ENCODE measurements at places on chromosomes 1 and 21.

DNA sequence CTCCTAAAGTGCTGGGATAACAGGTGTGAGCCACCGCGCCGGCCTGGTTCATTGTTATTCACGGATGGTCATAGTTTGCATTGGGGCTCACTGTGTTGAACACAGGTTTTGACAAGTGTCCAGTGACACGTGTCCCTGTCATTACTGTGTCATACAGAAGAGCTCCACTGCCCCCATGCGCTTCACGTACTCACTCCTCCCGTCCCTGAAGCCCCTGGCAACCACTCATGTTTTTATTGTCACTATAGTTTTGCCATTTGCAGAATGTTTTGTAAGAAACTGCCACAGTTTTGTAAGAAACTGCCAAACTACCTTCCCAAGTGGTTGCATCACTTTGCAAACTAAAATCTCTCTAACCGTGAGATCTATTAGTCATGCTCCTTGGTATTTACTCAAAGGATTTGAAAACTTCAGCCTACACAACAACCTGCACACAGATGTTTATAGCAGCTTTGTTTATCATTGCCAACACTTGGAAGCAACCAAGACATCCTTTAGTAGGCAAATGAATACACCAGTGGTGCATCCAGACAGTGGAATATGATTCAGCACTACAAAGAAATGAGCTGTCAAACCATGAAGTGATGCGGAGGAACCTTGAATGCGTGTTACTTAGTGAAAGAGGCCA is 163.2 kb upstream of the COL6A1 start:
- DNase-seq, result no peak

GRCh38 chr1:6123816-6124215 is 56.3 kb downstream of the CHD5 start:
- DNase-seq, result no peak

- no peak for DNase-seq
These were observed 13.9 kb downstream of the CXADR start for GRCh38 chr21:17526776-17527175.

- no peak for DNase-seq
These were observed 92.5 kb upstream of the IRF2BP2 start for GRCh38 chr1:234702342-234703000.

DNA sequence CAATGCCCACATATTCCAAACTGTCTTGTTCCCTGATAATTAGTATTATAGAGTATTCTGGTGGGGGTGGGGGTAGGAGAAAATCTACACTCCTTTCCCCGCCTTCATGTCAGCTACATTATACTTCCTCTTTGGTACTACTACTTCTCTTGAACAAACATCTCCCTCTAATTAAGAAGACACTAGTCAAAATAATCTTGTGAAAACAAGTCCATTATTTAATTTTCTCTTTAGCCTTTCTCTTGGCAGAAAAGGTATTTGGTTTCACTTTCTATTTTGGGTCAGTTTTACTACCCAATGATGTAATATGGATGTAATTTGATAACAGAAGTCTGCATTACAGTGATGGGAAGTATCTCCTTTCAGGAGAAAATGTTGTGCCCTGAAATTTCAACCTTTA is 22.5 kb downstream of the NTMT2 start:
- peak; percentile 18 for DNase-seq

DNA sequence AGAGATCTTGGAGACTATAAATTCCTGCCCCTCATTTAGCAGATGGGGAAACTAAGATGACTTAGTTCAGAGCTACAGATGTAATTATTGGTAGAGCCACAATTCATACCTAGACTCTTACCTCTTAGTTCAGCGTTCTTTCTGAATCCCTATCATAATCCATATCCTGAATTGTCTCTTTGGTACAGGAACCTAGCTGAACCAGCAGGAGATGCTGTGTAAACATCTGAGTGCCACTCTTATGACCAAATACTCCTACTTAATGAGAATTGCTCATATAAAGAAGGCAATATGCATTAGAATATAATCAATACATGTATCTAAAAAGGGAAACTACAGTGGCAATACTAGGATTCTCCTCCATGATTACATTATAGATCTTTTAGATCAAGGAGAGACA is 459.0 kb downstream of the SIPA1L2 start:
- no peak for DNase-seq

DNA sequence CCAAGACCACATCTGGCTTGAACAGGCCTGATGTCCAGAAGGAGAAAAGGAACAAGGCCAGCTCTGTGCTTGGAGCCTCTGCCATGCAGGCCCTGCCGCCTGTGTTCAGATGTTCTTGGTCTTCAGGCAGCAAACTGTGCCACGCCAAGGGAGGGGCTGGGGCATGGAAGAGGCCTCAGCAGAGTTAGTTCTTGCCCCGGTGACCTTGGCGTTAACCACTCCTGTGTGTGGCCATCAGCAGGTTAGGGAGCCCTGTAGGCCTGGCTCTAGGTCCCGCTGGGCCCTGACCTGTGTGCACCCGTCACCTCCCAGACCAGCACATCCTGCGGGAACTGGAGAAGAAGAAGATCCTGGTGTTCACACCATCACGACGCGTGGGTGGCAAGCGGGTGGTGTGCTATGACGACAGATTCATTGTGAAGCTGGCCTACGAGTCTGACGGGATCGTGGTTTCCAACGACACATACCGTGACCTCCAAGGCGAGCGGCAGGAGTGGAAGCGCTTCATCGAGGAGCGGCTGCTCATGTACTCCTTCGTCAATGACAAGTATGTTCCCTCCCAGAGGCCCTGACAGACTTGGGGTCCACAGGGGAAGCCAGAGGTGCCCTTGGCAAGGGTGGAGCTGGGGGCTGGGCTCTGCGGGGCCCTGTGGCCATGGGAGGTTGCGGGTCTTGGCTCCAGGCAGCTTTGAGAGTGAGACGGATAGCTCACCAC is 7.1 kb downstream of the ZC3H12A start:
- DNase-seq, result no peak

DNA sequence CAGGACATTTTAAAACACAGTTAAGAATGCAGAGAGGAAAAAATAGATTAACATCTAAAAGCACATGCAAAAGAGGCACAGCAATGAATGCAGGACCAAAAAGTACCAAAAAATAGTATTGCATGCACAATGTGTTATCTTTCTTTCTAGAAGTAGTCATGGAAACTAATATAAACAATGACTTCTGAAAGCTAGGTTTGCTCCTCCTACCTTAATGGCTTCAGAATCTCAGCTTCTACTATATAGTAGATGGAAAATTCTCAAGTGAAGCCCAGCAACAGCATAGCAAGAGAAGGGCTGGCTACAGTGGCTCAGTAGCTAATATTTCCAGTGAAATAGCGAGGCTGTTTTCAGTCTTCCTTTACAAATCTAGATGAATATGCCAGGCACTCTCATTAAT is 125.1 kb downstream of the CRB1 start:
- DNase-seq, result peak; percentile 10

GRCh38 chr21:36988536-36988935 is 18.0 kb upstream of the RIPPLY3 start:
- DNase-seq, result no peak

DNA sequence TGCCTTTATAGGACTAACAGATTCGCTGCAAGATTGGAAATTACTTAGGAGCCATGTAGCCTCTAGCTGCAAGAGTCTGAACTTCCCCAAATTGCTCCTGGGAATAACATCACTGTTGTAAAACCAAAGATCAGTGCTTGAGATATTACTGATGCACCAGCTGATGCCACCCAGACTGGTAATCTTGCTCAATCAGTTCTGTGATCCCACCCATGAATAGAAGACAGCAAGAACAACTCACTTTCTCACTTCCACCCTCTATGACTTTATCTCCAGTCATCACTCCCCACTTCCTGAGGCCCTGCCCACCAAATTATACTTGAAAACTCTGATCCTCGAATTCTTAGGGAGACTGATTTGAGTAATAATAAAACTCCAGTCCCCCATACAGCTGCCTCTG is 1011.1 kb downstream of the PLA2G4A start:
- no peak for DNase-seq

DNA sequence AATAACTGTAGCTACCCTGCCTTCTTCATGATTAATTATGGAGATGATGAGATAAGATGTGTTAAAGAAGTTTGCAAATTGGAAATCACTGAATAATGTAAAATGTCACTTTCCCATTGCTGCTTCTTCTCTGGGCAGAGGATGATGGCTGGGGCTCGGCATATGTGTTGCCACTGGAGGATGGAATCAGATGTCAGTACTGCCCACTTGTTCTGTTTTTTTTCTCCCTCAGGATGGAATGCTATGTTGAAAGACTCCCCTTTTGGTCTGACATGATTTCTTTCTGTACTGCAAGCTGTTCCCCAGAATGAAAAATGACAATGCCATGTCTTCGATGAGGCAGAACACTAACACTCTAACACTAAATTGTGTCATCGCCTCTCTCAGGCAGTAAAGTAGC is 373.9 kb upstream of the SPAG17 start:
- no peak for DNase-seq

GRCh38 chr1:39776886-39777285 is 5.7 kb upstream of the OXCT2 start:
- DNase-seq, result no peak

DNA sequence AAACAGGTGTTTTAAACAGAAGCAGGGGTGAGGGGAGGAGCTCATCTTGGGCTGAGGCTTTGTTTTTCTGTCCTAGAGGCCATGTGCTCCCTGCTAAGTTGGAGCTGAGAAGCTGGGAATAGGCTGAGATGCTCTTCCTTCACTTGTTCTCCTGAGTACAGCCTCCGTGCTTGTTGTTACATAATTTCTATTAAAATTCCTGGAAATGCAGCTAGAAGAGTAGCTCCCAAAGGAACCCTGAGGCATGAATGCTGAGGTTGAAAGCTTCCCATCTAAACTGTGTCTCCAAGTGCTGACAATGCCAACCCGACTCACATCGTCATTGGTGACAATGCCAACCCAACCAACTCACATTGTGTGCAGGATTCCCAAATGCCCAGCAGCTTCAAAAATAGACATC is 12.6 kb upstream of the ITPKB start:
- DNase-seq, result no peak

GRCh38 chr1:182446033-182446669 is 3.8 kb upstream of the RGSL1 start:
- peak; percentile 82 for DNase-seq

GRCh38 chr1:96660503-96660902 is 61.1 kb upstream of the PTBP2 start:
- DNase-seq, result no peak

DNA sequence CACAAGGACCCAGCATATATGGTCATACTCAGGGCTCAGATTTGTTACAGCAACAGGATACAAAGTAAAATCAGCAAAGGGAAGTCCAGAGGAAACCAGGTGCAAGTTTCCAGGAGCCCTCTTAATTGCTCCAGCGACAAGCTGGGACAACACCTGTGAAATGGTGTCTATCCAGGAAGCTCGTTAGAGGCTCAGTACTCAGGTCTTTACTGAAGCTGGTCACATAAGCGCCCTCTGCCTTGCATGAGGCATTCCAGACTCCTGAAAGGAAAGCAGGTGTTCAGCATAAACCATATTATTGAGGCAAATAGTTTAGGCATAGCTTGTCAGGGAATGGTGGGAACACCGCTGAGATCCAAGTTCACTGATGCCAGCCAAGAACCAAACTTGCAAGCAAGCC is 231.0 kb downstream of the SLC35F3 start:
- DNase-seq, result no peak

GRCh38 chr1:84415396-84415795 is 17.1 kb downstream of the DNASE2B start:
- DNase-seq, result no peak

DNA sequence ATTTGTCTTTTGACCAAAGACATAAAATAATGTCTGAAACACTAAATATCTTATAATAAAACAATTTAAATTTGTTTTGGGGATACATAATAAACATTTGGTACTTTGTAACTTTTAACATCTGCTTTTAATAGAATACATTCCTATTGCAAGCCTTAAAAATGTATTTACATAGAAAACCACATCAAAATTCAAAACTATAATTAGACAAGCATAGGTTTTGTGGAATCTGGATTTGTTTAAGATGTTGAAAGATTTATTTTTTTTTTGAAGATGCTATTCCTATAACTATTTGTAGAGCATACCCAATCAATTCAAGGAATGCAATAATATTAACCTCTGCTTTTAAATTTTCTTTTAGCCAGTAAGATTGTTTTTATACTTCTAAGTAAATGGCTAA is 125.7 kb downstream of the FMN2 start:
- DNase-seq, result no peak

GRCh38 chr1:234841281-234841680 is 231.3 kb upstream of the IRF2BP2 start:
- DNase-seq, result no peak

- DNase-seq, result no peak
These were observed 1.1 kb downstream of the PSRC1 start for GRCh38 chr1:109281680-109282496.

DNA sequence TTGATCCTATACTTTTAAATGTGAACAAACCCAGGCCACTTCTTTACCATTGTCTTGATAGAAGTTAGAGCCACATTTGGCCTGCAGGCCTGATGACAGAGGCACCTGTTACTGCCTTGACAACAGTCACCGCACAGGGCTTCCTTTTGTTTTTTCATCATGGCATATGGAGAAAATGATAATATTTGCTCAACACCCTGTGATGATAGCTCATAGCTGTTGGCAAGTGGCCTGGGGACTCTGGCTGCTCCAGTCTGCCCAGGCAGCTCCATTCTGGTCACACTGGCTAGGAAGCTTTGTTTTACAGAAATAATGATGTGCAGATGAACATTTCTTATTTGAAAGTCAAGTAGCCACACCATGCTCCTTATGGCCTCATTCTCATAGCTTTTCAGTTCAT is 89.6 kb upstream of the GPR88 start:
- DNase-seq, result no peak

DNA sequence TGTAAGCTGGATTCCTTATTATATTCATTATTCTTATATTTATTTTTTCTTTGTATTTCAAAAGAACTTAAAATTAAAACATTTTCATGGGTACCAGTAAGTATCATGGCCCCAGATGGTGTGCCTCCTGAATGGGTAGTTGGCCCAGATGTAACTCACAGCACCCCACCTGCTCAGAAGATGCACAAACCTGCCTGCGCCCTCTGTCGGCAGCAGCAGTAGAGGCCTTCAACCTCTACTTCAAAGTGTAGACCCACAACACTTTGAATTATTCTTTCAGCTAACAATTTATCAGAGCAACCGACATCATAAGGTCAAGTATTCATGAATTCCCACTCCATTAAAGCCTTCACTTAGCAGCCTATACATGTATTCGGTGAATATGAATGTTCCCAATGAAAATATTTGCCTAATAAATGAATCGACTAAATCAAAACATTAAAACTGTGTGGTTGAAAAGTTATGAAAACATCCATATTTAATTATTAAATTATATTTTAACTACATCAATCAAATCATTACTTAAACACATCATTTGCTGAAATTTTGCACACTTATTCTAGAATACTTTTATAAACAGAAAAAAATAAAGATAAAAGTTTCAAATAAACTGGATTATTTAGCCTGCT is 25.4 kb downstream of the PIGM start:
- peak; percentile 94 for DNase-seq

- peak; percentile 15 for DNase-seq
These were observed 85.6 kb downstream of the PAX7 start for GRCh38 chr1:18716112-18716784.

GRCh38 chr21:39869141-39869818 is 2.0 kb downstream of the PCP4 start:
- DNase-seq, result no peak
